ENCODE measurements at places on chromosomes 16 and 17.

DNA sequence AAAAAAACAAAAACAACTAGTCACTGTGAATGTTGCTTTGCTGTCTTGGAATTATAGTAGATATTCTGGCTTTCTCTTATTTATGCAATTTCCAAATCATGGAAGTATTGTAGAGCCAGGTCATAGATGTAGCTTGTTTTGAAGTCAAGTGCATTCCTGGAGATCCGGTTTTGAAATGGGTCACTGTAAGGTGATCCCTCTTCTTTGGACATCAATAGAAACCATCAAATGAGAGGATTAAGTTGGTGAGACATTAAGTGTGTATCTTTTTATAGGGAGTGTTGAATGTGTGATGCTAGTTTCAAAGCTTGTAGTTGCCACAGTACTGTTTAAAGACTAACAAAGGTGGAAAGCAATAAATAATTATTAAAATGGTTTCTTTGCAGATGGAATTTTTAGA is 4.5 kb downstream of the PRKAR1A start:
- DNase-seq, result no peak

GRCh38 chr16:65429504-65430181 is 307.8 kb upstream of the CDH11 start:
- DNase-seq, result no peak

GRCh38 chr17:68087851-68088250 is 52.3 kb downstream of the KPNA2 start:
- DNase-seq, result no peak

DNA sequence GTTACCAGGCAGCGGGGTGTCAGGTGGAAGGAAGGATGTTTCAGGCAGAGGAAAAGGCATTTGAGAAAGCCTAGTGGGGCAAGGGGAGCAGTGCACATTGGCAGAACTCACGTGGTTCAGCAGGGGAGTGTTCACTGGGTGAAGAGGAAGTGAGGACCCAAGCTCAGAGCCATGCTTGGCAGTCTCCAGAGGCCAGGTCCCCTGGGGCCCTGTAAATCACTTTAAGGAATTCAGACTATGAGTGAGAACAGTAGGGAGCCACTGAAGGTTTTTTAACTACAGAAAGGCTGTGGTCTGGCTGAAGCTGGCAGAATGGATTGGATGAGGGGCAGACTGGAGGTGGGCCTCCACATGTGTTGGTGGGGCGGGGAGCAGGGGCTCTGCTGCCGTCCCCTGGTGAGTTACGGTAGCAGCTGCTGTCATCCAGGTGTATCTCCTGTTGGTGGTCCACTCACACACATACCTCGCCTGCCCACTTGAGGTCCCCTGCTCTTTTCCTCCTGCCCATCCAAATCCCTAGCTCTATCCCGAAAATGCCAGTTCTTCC is 5.1 kb downstream of the CLEC16A start:
- DNase-seq, result peak; percentile 74

- DNase-seq, result no peak
Observed at GRCh38 chr16:88536971-88537751, 33.0 kb upstream of the ZC3H18 start.

GRCh38 chr16:65023802-65024201 is 98.1 kb downstream of the CDH11 start:
- no peak for DNase-seq

DNA sequence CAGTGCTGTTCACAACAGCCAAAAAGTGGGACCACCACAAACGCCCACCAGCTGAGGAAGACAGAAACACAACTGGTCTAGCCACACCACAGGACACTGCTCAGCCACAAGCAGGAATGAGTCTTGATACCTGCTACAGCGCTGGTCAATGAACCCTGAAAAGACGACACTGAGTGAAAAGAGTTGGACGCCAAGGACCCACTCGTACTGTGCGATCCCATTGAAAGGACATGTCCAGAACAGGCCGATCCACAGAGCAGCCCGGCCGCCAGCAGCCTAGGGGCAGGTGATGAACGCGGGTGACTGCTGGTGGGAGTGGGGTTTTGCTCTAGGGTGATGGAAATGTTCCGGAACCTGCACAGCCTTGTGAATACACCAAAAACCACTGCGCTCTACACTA is 10.6 kb upstream of the SLC38A8 start:
- DNase-seq, result no peak

- DNase-seq, result no peak
Observed at GRCh38 chr17:58309918-58310259, 18.7 kb downstream of the TSPOAP1 start.

- no peak for DNase-seq
Observed at GRCh38 chr16:15689290-15689689, 39.2 kb downstream of the NDE1 start.

- no peak for DNase-seq
Observed at GRCh38 chr17:55144518-55144917, 120.2 kb upstream of the HLF start.

DNA sequence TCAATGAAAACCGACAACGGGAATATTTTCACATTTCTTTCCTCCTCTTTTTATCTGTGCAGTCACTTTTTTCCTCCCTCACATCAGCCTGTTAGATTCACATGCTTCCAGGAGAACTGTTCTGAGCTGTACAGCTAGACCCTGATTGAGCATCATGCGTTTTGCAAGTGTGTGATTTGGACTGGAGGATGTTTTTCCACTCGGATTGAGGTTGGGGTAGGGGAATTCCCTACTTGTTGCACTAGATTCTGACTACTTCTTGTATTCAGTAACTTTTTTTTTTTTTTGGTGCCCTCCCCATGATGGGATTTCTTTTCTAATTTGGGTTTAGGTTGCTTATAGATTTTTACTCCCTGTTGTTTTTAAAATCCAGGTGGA is 4.8 kb downstream of the MSI2 start:
- no peak for DNase-seq

DNA sequence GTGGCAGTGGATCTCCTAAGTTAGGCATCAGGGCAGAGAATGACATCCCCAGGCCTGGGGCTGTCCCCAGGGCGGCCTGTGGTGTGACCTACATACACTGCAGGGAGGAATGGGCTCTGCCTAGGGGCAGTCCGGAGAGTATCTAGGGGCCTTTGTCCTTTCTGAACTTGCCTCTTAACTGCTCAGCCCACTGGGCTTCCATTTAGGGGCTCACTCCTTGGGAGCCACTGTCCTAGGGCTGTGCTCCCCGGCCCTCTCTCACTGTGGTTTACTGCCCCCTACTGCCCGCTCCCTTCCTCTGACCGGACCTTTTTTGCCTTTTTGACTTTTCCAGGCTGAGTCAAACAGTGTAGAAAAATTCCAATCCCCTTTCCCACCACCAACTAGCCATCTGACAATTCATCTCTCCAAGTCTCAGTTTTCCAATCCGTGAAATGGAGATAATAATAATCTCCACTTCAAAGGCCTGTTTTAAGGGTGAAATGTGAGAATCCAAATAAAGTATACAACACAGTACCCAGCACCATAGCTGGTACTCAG is 66.8 kb downstream of the DNAH3 start:
- peak; percentile 47 for DNase-seq

DNA sequence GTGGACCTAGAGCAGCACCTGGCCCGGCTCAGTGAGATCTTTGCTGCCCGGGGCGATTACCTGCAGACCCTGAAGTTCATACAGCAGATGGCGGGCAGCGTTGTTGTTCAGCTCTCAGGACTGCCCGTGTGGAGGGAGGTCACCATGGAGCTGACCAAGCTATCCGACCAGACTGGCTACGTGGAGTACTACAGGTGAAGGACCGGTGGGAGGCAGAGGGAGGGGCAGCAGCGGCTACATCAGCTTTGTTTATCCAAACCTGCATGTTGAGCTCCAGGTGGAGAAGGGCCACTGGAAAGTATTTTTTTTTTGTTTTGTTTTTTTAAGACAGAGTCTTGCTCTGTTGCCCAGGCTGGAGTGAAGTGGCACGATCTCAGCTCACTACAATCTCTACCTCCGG is 23.9 kb downstream of the TTYH2 start:
- DNase-seq, result no peak

- no peak for DNase-seq
Observed at GRCh38 chr17:10251212-10251948, 53.0 kb upstream of the GAS7 start.

GRCh38 chr16:3348547-3349167 is 7.0 kb upstream of the OR2C1 start:
- no peak for DNase-seq

DNA sequence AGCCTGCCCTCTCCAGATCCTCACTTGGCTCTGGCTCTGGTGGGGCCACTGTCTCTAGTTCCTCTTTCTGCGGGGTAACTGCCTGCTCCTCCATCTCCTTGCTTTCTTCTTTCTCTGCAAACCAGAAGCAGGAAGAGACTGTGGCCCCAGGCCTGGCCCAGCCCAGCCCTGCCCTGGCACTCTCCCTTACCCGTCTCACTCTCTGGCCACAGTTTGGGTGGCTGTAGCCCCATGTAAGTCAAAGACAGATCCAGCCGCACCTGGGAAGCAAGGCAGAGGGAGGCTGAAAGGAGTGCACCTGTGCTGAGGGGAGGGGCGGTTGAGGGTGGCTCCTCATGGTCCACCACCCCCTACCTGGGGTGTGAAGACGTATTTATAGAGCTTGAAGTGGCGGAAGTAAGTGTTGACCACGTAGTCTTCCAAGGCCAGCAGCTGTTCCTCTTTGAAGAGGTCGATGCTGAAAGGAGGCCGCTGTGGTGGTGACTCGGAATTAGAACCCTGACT is 2.8 kb downstream of the CFAP119 start:
- DNase-seq, result no peak

DNA sequence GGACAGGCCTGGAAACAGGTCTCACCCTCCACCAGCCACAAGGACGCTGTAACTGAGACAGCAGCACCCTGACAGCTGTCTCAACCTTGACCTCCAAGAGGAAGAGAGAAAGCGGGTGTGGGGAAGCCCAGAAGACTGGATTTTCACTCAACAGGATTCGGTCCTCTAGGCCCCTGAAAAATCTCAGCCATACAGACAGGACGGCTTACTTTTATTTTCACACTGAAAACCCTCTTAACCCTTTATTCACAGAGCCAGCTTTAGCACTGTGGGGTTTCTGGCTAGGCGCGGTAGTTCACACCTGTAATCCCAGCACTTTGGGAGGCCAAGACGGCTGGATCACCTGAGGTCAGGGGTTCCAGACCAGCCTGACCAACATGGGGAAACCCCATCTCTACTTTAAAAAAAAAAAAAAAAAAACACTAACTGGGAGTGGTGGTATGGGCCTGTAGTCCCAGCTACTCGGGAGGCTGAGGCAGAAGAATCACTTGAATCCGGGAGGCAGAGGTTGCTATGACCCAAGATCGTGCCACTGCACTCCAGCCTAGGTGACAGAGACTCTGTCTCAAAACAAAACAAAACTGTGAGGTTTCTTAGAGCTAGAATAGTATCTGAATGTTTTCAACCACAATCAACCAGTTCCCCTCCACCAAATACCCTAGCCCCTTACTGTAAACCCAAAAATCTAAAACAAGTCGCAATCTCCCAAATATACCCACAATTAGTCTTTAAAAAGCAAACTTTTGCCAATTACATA is 5.3 kb downstream of the ANKRD11 start:
- no peak for DNase-seq

- DNase-seq, result no peak
Observed at GRCh38 chr17:1896243-1897104, 66.7 kb downstream of the RPA1 start.

- no peak for DNase-seq
Observed at GRCh38 chr16:2174396-2175131, 19.0 kb downstream of the TRAF7 start.

DNA sequence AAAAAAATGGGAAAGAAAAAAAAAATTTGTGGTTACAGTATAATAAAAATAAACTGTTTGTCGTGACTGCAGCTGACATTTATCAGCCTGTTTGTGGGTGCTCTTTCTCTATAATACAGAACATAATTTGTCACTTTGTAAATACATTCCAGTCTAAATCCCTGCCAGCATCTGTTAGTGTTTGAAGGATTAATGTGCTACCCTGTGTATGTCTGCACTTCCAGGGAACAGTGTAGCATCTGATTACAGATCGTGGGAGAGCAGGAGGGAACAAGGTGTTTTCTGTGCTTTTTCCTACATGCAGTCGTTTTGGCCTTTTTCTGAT is 265.1 kb downstream of the WWOX start:
- no peak for DNase-seq

DNA sequence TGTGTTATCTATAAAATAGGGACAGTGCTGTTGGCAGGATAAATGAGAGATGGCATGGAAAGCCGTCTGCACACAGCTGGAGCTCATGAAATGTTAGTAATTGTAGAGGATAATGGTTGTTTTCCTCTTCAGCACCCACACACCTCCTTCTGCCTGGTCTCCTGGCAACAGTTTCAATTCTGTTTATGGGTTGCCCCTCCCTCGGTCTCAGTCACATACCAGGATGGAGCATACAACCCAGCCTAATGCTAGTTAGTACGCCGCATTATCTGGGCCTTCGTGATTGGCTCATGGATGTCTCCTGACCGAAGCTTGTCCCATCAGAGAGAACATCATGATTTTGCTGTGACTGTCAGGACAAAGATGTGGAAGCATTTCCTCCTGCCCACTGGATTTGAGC is 126.2 kb upstream of the WSCD1 start:
- DNase-seq, result no peak

DNA sequence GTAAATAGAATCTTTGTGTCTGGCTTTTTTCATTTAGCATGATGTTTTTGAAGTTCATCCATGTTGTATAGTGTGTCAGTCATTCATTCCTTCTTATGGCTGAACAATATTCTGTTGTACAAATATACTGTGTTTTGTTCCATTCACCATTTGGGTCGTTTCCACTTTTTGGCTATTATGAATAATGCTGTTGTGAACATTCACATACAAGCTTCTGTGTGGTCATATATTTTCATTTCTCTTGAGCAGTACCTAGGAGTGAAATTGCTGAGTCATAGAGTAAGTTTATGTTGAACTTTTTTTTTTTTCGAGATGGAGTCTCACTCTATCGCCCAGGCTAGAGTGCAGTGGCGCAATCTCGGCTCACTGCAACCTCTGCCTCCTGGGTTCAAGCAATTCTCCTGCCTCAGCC is 32.3 kb upstream of the TAOK1 start:
- no peak for DNase-seq

GRCh38 chr17:50877838-50878237 is 11.7 kb upstream of the TOB1 start:
- DNase-seq, result no peak

GRCh38 chr16:3745751-3746355 is 28.5 kb upstream of the TRAP1 start:
- no peak for DNase-seq

GRCh38 chr16:87044032-87044382 is 273.2 kb downstream of the C16orf95 start:
- DNase-seq, result no peak

- no peak for DNase-seq
Observed at GRCh38 chr16:52805559-52806168, 247.0 kb downstream of the CHD9NB start.

GRCh38 chr16:19696328-19696727 is 21.7 kb downstream of the KNOP1 start:
- peak; percentile 76 for DNase-seq

DNA sequence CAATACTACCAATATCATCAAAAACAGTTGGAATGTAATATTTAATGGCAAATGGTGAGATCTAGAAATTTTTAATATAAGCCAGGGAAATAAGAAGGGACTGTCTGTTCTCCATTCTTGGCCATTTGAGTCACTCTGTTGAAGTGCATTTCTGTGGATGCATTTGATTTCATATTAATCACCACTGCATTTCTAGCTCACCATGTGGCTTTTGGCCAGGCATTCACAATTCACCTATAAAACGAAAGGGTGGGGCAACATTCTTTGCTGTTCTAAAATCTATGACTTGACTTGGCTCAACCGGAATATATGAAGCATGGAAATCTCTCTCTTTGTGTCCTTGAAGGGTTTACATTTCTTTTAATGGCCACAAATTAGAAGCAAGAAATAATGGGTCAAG is 483.0 kb downstream of the SLC39A11 start:
- DNase-seq, result no peak

GRCh38 chr16:78237841-78238240 is 138.4 kb downstream of the WWOX start:
- no peak for DNase-seq

GRCh38 chr16:48904333-48904732 is 294.4 kb upstream of the N4BP1 start:
- DNase-seq, result no peak

Data from upper lobe of left lung (tissue), 6 donors.